Stimulated activated CD4-positive, alpha-beta T cell treated with anti-CD3 and anti-CD28 coated beads, Interleukin-1b, Interleukin-23, amount 100 ng/mL, for 24 hours (primary cell): ENCODE measurements at places on chromosomes 6 and 20.

DNA sequence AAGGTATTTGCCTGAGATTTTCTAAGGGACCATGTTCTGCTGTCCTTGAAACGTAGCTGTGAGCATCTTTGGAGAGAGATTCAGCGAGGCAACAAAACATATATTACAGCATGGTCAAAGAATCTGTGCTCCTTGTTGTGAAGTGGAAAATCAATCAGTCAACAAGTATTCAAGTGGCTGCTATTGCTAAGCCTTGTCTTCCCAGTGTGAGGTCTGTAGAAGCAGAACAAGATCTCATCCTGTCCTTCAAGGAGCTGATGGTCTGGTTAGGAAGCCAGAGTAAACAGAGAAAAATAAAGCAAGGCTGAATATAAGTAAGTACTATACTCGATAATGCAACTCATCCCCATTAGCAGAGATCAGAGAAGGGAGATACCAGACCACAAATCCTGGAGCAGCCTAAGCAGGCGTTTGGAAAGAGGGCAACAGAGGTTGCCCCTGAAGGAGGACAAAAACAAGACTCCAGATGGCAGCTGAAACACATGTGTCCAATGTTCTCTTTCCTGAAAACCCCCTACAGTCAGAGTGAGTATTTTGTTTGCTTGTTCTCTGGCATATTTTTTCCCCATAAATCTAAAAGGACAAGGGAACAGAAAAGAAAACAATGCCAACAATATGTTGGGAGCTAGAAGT lies 392.0 kb downstream of the SYNE1 start:
- DNase-seq: no peak

GRCh38 chr20:46683668-46683938 lies 5.6 kb downstream of the TP53RK start:
- DNase-seq: no peak

DNA sequence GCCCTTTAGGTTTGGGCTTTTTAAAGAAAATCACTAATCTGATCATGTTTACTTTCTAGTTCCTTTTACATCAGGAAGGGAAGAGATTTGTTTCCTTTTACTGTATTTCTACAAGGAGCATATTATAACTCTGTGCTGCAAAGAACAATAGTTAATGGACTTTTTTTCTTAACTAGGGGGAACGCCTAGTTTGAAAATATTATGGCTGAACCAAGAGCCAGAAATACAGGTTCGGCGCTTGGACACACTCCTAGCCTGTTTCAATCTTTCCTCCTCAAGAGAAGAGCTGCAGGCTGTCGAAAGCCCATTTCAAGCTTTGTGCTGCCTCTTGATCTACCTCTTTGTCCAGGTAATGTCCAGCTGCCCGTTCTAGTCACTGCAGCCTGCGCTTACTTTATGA lies 41.4 kb downstream of the FAM120B start:
- DNase-seq: no peak

DNA sequence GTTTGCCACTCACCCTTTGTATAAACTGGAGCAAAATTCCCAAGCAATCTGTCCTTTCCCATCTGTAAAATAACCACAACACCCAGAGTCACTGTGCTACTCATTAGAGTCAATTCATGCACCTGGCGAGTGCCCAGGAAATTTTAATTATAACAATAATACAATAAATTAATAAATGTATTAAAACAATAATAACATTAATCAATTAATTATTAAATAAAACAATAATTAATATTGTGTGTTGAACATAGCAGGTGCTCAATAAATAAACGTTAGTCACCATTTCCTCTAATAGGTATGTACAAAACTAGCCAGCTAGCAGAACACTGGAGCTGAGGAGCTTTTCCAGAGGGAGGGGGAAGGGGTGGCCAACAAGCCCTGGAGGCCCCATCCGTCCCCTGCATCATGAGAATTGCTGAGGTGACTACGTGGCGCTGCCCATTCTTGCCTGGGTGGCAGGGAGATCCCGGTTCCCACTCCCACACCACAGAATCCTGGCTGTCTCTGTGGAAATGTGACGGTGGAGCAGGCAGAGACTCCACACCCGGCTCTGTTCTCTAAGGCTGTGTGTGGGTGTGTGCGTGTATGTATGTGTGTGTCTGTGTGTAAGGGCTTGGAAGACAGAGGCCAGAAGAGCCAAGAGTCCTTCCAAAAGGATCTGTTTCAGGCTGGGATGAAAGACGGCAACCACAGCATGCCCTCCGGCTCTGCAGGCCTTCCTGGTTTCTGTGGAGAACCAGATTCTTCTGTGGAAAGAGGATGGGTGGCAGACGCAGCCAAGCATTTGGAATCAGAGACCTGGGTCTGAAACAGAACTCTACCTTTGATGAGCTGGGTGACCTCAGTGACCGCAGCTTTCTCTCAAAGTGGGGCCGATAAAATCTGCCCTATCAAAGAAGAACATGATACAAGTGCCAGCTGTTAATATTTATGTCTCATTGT lies 18.8 kb upstream of the EZR start:
- DNase-seq: no peak

- DNase-seq: no peak
Measured at GRCh38 chr20:17613328-17614175, 43.7 kb downstream of the DSTN start.

DNA sequence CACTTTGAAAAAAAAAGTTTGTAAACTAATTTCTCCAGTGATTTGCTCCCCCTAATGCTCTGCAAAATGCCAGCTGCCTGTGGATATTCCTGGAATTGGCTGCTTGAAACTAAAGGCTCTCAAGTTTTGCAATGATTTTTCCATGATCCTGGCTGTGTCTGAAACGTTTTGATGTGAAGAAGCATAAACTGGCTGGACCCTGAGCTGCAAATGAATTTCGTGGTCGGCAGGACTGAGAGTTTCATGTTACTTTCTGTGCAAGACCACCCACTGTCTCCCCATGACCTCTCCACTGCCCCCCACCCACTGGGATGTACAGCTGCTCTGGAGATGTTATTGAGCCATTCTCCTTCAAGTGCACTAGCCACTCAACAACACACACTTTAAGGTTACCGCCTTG lies 171.3 kb upstream of the SSTR4 start:
- no peak for DNase-seq

DNA sequence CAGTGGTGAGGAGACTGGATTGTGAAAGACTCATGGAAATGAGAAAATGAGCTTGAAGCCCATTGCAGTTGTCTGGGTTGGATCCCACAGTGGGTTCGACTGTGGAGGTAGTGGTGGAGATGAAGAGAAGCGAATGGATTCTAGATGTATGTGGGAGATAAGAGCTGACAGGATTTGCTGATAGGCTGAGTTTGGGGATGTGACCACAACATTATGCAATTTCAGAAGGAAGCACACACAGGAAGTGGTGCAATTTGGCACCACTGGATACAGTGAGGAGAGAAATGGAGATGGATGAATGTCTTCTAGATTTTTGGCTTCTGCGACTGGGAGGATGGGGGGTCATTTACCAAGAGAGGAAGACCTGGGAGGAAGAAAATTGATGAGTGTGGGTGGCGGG lies 64.4 kb upstream of the MAFB start:
- DNase-seq: no peak

GRCh38 chr6:80988892-80989291 lies 763.6 kb downstream of the TENT5A start:
- no peak for DNase-seq

- DNase-seq: no peak
Measured at GRCh38 chr20:63641146-63641791, 12.0 kb downstream of the STMN3 start.

GRCh38 chr20:7248281-7249201 lies 481.1 kb downstream of the BMP2 start:
- DNase-seq: no peak

DNA sequence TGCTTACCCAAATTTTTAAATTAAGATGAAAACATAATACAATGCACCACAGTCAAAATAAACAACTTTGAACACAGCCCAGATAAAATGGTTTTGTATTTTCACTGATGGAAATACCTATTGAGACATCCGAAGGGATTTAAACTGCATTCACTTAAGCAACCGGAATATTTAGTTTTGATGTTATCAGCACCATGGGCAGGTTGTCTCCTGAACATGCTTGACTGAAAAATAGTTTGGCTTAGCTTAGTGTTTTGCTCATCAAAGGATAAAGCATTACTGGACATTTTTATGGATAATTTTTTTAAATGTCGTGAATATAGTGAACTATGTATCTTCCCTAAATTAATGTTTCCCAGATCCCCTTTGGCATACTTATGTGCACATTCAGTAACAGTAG lies 177.5 kb downstream of the GJA1 start:
- DNase-seq: no peak

- DNase-seq: no peak
Measured at GRCh38 chr6:34369385-34369784, 23.1 kb downstream of the NUDT3 start.
